NCI-H1694 treated with DMSO at 0.1 percent for 48 hours (cell line): ENCODE measurements at places on chromosomes 6 and 20.

DNA sequence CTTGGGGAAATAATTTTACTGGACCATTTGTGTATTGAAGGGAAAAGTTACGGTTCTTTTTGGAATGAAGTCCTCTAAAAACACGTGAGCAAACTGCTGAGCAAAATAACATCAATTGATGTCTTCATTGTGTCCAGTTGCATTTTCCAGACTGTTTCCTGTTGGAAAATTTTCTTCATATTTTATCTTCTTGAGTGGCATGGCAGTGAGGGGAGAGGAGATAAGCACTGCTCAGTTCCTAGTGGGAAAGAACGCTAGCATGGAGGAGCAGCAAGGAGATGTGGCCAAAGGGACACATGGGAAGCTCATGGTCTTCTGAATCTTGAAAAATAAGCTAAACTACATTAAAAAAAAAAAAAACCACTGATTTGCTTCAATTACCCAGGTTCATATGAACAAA lies 776.0 kb downstream of the TFAP2A start:
- no peak for DNase-seq

DNA sequence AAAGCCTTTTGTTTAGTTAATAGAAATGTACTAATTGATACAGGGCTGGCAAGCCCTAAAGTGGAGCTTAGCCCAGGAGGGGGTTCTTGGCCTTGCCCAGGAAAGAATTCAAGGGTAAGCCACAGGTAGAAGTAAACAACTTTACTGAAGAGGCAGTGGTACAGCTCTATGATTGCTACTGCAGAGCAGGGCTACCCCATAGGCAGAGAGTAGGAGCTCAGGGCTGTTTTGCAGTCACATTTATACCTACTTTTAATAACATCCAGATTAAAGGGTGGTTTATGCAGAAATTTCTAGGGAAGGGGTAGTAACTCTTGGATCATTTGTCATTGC lies 680.4 kb upstream of the GJE1 start:
- DNase-seq, result no peak

GRCh38 chr6:42068173-42068572 lies 17.8 kb downstream of the TAF8 start:
- no peak for DNase-seq

GRCh38 chr20:9699181-9699580 lies 139.7 kb downstream of the PAK5 start:
- DNase-seq, result no peak

GRCh38 chr6:165976684-165977083 lies 191.0 kb downstream of the TBXT start:
- no peak for DNase-seq

DNA sequence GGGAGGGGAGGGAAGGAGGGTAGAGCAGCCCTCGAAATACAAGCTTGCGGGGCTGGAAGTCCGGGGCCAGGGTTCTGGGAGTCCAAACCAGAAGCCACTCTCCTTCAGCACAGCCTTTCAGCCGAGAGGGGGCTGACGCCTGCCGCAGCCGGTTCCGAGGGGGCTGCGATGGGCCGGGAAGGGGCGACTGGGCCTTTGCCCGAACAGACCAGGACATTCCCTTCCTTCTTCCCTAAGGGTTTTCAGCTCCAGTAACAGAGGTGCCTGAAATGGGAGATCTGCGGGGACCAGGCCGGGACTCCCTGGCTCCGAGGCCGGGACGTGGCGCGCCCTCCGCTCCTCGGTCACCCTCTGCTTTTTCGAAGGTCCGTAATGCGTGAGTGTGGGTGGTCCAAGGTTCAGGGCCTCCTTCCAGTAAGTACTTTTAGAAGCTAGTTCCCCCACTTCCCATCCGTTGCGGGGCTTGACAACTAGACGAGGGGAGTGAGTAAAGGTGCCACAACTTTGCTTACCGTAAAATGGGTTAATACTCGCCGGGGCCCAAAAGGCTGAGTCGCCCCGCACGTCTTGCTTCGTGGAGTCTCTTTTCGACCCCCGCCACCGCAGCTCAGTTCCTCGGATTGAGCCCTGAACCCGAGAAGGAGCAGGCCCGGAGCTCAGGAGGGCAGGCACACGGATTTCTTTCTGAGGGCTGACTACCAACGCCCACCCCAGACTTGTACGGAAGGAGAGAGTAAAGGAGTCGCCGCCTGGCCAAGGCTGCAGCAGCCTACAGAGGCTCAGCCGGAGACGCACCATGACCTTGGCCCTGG lies 2.9 kb upstream of the OLIG3 start:
- no peak for DNase-seq

DNA sequence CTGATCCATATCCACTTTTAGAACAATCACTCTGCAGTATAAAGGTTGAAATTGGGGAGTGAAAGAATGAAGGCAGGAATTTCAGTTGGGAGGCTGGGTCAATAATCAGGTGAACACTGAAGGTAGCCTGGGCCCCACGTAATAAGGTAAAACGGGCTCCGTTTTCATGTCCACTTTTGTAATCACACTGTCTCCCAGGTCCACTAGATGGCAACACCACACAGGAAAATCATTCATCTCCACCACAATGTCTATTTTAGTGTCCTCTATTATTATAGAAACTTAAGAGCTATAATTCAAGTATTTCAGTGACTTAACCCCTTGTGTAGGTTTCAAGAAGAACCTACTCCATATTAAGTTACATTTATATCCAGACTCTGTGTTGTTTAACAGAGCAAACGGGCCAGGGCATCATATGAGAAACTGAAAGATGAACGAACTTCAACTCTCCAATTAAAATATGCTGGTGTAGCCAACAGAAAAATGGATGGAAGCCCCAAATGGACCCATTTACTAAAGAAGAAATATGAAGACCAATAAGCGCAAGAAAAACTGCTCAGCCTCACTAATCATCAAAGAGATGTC lies 45.9 kb upstream of the MC3R start:
- DNase-seq, result no peak

- DNase-seq, result no peak
Observed at GRCh38 chr6:148426317-148426977, 83.8 kb downstream of the SASH1 start.
